AG04449 (cell line): ENCODE measurements at places on chromosomes 7 and 10.

DNA sequence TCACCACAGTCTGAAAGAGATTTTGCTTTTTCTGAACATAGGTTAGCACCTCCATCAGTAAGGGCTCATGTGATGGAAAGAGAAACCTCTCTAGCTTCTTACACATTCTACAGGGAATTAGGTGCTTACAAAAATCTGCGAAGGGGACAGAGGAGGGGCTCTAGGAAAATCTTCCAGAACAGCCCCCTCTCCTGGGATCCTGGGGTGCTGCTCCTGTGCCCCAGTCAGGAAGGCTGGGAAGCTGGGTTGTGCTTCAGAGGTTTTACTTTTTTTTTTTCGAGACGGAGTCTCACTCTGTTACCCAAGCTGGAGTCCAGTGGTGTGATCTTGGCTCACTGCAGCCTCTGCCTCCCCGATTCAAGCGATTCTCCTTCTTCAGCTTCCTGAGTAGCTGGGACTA lies 7.5 kb upstream of the FAM171A1 start:
- DNase-seq, result no peak

DNA sequence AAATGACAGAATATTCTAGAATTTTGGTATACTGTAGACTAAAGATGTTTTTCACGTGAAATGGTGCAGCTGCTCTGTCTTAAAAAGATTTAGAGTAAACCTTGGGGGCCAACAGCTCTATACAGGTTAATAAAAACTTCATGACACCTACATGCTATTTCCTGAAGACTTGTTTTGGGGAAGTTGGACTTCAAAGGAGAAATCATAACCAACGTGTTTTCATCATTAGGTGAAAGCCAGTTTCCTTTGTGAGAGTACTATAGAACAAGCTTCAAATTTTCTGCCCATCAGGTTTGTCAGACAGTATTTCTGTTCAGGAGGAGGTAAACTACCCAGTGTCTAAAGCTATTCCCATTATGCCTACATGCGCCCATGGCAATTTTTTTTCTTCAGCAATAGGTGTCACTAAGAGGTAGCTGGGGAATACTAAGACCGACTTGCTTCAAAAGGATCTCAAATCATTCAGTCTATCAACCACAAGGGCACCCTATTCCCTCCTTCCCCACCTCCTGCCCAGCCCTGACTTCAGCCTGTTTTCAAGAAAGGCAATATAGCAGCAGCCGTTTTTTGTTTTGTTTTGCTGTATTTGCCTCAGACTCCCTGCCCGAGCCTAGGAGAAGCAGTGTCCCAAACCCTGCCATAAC lies 237.3 kb upstream of the SP8 start:
- DNase-seq, result no peak

GRCh38 chr7:35754741-35755140 lies 46.1 kb upstream of the SEPTIN7 start:
- DNase-seq, result no peak

DNA sequence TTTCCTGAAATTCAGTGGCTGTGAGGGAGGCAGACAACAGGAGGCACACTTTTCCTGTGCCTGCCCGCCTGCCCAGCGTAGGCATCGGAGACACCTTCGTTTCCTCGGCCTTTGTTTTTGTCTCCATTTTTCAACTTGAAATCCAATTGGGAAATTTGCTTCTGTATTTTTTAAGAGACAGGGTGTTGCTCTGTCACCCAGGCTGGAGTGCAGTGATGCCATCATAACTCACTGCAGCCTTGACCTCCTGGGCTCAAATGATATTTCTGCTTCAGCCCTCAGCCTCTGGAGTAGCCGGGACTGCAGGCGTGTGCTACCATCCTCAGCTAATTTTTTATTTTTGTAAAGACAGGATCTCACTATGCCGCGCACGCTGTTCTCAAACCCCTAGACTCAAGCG lies 116.8 kb downstream of the CYTH3 start:
- DNase-seq, result no peak

DNA sequence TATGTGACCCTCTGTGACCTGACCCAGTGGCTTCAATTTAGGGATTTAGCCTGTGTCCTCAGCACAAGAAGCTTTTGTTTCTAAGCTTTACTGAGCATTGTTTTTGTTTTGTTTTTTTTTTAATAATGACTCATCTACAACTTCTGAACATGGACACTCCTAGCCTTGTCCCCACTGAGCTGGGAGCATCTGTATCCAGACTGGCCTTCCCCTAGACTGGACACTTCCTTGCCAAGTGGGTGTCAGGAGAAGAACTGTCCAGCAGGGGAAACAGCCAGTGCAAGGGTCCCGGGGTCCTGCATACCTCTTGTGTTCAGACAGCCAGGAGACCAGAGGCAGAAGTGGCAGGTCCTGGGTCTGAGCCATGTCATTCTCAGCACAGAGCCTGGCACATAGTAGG lies 108.6 kb downstream of the TMEM130 start:
- no peak for DNase-seq
